Substantia nigra (tissue), 51 donors: ENCODE measurements at places on chromosomes 6 and 20.

- DNase-seq, result no peak
These were observed 30.8 kb downstream of the IL20RA start for GRCh38 chr6:137013738-137014602.

GRCh38 chr6:49531774-49532569 lies 18.5 kb upstream of the C6orf141 start:
- DNase-seq, result no peak

- DNase-seq, result no peak
These were observed 31.8 kb downstream of the CDH22 start for GRCh38 chr20:46276531-46276930.

GRCh38 chr6:145318952-145319351 lies 416.4 kb downstream of the EPM2A start:
- no peak for DNase-seq

- DNase-seq, result no peak
These were observed 53.7 kb downstream of the SH3BGRL2 start for GRCh38 chr6:79684876-79685275.

- no peak for DNase-seq
These were observed 643.8 kb downstream of the RFPL4B start for GRCh38 chr6:112990971-112991370.

- no peak for DNase-seq
These were observed 86.4 kb upstream of the POU3F2 start for GRCh38 chr6:98747960-98748359.

DNA sequence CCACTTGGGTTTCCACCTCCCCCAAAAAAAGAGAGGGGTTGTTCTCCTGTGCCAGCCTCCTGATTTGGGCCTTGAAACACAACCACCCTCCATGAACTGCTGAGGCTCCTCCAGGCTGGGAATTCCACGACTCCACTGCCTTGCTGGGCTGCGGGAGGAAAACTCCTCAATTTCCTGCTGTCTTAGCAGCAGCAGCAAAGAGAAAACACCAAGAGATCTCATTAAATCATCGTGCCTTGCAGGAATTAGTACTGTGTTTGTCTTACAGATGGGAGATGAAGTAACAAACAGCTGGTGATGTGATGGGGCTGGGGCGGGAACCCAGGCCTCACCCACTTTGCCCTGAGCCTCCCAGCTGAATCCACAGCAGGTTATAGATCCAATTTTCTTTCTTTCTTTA lies 29.0 kb downstream of the BPIFB1 start:
- DNase-seq, result no peak

GRCh38 chr6:136921936-136922684 lies at the start of gene SLC35D3:
Gene SLC35D3 (plus strand): TSS chr6:136922301. CDS start chr6:136922429, 128 bp downstream.
- DNase-seq, result no peak

- no peak for DNase-seq
These were observed 4.1 kb downstream of the SLC35F1 start for GRCh38 chr6:117911150-117911549.

GRCh38 chr20:53834062-53834442 lies 236.3 kb downstream of the BCAS1 start:
- DNase-seq, result no peak

GRCh38 chr6:84218091-84218490 lies 9.4 kb downstream of the CEP162 start:
- no peak for DNase-seq

- DNase-seq, result no peak
These were observed 31.7 kb downstream of the UTRN start for GRCh38 chr6:144316862-144317195.

DNA sequence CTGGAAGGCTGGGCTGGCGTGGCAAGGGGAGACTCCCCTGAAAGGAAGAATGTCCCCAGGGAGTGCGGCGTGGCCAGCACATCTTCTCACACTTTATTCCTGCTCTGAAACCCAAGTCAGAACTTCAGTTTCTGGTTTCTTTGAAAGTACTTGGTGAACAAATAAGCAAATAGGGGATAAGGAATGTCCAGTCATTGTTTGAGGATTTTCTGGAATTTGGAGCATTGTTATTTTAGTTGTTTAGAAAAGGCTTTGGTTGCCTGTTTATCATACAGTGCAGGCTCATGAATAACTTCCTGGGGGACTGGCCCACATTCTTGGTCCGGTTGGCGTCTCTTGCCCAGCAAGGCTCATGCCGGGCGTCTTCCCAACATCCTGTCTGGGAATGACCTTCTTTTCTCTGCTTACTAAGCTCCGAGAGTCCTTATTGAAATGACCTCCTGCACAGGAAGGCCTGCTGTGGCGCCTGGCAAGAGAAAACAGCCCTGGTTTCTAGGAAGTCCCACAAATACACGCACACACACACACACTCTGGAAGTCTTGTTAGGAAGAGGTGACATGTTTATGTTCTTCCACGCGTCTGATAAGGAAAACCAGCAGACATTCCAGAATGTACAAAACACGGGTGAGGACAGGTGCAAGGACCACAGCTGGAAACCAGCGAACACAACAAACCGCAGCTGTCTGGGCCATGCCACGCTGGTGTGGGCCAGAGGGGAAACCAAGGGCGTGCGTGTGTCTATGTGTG lies 71.9 kb downstream of the TMEM170B start:
- DNase-seq, result peak; percentile 59

DNA sequence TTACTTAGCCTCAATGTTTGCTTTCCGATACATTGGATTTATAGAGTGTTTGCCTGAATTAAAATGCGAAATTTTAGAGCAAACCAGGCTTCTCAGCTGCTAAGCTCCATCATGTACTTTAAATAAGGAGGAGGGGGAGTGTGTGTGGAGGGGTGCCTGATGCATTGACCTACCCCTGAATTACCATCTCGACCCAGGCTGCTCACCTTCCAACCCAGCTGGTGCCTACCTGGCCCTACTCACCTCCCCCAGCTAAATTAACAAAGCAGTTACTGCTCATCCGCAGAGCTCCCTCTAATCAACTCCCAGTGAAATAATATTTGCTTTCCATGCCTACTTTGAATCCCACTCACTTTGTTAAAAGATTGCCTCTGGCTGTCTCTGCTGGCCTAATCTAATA lies 544.5 kb downstream of the MAFB start:
- no peak for DNase-seq

GRCh38 chr20:51497542-51498467 lies 44.7 kb downstream of the NFATC2 start:
- DNase-seq, result no peak

GRCh38 chr6:53979468-53980067 lies 131.7 kb upstream of the MLIP start:
- no peak for DNase-seq

DNA sequence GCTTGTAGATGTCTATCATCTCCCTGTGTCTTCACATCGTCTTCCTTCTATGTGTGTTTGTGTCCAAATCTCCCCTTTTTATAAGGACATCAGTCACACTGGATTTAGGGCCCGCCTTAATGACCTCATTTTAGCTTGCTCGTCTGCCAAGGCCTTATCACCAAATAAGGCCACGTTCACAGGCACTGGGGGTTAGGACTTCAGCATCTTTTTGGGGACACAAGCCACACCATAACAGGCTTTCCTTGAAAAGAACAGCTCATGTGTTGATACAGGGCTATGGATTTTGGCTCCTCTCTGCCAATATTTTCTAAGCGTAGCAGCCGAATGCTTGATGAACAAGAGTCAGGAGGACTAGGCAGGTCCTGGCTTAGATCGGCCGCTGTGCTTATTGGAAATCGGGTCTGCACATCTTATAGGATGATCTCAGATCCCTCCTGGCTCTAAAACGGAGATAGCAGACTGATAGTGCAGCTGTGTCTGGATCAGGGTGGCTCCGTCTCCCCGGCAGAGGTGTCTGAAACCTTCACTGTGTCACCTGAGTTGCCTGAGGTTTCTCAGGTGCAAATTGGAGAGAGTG lies 16.2 kb upstream of the TMEM181 start:
- DNase-seq, result no peak

- no peak for DNase-seq
These were observed 27.6 kb downstream of the GRM1 start for GRCh38 chr6:146056506-146056905.

DNA sequence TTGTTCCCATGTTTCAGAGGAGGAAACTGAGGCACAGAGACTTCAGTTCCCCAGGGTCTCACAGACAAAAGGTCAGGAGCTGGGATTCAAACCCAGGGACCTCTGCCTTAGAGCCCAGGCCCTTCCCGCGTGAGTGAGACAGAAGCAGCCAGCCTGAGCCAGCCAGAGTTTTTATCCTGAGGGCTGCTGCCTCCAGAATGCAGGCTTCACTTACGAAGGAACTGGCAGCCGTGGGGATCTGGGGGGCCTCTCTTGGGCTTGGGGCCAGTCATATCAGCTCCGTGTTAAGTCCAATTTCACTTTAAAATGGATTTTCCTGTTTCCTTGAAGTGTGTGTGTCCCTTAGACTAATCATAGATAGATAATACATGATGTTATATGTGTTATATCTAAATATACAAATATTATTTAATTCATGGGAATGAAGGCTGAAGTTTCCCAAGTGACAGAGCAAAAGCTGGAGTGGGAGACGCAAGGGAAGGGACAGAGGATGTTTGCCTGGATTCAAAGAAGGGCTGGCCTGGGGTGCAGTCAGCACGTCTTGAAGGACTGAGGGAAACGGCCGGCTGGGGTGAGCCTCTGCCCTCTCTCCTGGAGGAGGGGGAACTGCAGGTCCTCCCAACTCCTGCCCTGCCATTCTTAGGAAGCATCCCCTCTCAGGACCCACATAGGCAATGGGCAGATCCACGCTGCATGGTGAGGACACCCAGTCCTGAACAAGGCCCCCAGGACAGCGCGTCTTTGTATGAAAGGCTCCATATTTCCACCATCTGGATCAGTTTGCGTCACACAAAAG lies 320.1 kb downstream of the CDH4 start:
- DNase-seq, result no peak

- no peak for DNase-seq
These were observed 23.9 kb downstream of the CNR1 start for GRCh38 chr6:88142297-88142668.

- no peak for DNase-seq
These were observed 53.0 kb upstream of the AIG1 start for GRCh38 chr6:143007646-143008045.

DNA sequence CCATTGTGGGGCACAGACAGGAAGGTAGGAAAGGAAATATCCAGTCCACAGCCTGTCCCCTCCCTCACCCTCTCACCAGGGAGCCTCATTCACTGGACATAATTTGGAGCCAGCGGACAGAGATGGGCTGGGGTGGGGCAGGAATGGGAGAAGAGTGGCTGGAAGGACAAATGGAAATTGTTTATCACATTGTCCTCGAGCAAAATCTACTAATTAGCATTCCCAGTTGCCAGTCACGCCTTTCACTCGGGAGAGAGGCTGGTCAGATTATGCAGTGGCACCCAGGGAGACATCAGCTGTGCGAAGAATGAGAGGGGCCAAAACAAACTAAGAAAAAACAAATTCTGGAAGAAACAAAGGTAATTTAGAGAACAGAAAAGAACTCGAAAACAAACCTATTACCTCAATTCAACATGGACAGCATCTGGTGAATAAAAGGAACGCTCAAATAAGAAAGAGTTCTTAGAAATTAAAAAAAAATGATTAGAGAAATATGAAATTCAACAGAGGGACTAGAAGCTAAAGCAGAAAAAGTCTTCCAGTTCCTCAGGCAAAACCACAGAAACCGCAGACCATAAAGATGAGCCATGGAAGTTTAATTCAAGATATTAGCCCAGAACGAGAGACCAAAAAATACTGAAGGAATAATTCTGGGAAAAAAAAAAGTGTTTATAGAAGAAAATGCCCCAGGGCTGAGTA lies 108.5 kb upstream of the RALGAPA2 start:
- peak; percentile 40 for DNase-seq

- no peak for DNase-seq
These were observed 13.7 kb downstream of the MCUR1 start for GRCh38 chr6:13800615-13801014.

GRCh38 chr6:166483573-166484250 lies 101.0 kb upstream of the MPC1 start:
- DNase-seq, result no peak

DNA sequence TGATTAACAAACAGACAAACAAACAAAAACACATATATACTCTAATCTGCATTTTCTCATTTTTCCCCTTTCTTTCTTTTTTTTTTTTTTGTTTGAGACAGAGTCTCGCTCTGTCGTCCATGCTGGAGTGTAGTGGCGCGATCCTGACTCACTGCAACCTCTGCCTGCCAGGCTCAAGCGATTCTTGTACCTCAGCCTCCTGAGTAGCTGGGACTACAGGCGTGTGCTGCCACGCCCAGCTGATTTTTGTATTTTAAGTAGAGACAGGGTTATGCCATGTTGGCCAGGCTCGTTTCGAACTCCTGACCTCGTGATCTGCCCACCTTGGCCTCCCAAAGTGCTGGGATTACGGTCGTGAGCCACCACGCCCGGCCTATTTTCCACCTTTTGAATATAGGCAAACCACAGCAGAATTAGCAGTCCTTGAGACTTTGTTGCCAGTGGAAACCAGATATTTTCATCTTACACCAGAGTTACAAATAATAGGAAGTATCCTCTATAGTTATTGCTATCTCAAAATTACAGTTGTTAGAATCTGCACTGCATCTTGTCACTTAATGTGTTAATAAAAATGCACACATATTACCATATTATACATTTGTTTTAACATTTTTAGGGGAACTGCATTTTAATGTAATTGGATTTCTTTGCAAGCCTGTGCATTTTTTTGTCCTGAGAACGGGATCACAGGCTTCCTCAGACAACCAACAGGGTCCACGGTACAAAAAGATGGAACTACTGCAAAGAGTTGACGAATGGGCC lies 208.2 kb upstream of the ZNF217 start:
- DNase-seq, result no peak

DNA sequence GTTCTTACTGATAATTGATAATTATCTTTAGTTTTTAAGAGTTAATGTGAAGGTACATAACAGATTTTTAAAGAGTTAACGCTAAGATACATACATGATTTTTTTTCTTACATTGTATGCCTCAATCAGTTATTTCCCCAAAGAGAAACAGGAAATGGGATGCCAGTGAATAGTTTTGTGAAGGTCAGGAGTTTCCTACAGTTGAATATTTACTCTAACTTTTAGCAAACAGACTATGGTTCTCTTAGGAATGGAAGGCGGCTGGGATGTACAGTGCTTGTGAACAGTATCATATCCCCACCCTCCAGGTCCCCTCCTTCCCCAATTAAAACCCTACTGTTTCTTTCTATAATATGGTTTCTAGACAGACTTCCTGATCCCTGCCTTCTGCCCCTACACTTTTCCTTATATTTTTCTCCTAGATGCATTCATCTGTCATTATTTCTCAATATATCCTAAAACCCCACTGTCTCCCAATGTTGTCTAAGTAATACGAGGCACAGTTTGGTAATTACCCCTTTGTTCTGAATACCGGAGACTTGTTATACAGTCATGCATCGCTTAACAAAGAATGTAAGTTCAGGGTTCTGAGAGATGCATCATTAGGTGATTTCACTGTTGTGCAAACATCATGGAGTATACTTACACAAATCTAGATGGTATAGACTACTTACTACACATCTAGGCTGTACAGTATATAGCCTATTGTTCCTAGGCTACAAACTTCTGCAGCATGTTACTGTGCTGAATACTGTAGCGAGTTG lies 29.2 kb downstream of the SLC35A1 start:
- DNase-seq, result no peak

DNA sequence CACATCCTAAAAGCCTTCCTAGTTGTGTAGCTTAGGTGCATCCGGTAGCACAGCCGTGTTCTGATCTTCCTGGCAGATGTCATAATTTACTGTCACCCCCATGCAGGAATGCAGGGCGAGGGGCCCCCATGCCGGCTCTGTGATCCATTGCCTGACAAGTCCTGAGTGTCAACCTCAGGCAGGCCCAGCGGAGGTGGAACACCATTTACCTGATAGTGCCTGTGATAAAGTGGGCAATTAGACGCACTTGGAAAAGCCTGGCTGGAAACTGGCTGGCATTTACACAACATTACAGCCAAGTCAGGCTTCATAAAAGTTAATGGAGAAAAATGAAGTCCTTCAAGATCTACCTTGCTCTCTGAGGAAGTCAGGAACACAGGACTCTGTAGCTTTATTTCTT lies 521.4 kb upstream of the JAG1 start:
- DNase-seq, result no peak
